HS-5 (cell line): ENCODE measurements at places on chromosomes 6 and 20.

DNA sequence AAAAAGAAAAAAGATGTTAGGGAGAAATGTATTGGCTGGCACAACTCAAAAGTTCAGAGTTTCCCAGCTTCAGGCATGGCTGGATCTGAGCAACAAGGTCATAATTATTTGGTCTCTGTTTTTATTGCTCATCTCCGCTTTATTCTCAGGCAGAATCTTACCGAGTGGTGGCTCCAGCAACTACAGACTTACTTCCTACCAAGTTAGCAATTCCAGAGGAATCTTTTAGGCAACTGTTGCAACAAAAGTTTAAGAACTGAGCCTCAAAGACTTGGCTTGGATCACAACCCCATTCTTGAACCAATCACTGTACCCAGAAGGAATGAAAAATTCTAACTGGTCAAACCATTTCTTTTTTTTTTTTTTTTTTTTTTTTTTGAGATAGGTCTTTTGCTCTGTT lies 35.5 kb upstream of the NCOA3 start:
- DNase-seq, result no peak

- DNase-seq, result no peak
These were observed 37.3 kb downstream of the KIF13A start for GRCh38 chr6:17950095-17950494.

GRCh38 chr6:167710363-167710920 lies 116.3 kb upstream of the AFDN start:
- DNase-seq, result no peak

DNA sequence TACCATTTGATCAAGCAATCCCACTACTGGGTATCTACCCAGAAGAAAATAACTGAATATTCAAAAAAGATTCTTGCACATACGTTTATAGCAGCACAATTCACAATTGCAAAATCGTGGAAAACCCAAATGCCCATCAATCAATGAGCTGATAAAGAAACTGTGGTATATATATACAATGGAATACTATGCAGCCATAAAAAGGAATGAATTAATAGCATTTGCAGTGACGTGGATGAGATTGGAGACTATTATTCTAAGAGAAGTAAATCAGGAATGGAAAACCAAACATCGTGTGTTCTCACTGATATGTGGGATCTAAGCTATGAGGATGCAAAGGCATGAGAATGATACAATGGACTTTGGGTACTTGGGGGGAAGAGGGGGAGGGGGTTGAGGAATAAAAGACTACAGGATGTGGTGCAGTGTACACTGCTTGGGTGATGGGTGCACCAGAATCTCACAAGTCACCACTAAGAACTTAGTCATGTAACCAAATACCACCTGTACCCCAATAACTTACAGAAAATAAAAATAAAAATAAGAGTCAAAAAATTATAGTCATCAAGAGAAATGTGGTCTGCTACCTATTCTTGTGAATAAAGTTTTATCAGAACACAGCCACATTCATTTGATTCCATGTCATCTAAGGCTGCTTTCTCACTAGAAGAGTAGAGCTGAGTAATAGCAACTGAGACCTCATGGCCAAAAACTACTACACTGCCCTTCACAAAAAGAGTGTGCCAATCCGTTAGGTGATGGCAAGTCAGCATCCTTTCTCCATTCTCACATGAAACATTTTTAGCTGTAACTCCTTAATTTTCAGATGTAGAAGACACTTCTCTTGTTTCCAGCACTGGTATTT lies 8.7 kb upstream of the HUS1B start:
- DNase-seq, result no peak

DNA sequence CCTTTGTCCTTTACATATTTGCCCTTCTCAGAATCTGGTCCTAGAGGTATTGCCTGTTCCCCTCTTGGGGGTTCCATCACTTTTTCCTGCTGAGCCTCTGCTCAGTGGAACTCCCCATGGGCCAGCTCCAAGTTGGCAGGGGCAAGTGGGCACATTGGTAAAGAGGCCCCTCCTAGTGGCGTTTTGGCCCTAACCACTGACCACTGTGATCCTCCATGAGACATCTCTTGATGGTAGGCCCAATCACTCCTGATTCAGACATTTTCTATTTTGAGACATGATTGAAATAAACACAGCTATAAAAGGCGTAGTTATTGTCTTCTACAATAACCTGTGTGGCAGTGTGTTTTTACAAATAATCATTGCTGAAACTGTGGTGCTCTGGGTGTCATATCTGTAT lies 83.0 kb downstream of the RREB1 start:
- no peak for DNase-seq

- DNase-seq, result no peak
These were observed 1378.6 kb upstream of the DEFB115 start for GRCh38 chr20:29878777-29879442.
